ENCODE measurements at places on chromosomes 3 and 15.

DNA sequence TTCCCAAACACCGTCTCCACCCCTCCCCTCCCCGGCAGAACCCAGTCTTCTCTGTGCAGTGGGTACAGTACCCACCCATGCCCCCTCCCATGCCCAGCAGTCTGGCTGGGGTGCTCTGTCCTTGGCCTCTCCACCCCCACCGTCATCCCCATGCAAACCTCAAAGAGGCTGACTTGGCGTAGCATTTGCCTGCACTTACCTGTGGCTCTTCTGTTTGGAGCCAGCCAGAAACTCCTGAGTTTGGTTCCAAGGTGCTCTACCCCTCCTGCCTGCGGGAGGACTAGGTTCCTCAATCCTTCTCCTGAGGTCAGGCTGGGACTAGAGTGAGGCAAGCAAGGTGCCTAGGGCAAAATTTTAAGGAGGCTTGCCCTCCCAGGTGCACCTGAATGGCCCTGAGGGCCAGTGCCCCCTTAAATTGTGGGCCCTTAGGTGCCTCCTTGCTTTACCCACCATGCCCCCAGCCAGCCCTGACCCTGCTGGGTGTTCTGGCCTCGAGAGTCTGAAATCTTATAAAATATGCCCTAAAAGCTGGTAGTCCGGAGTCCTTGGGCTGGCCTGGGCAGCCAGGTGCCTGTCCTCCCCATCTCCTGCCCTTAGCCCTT is 47.1 kb upstream of the C15orf39 start:
- no peak for DNase-seq

GRCh38 chr15:39672184-39672583 is 91.3 kb downstream of the THBS1 start:
- no peak for DNase-seq

GRCh38 chr3:12388185-12388584 is 96.1 kb upstream of the TSEN2 start:
- DNase-seq = no peak

GRCh38 chr3:34396288-34396687 is 597.9 kb downstream of the PDCD6IP start:
- DNase-seq = no peak

GRCh38 chr3:139846729-139847128 is 88.3 kb upstream of the CLSTN2 start:
- DNase-seq = no peak

- no peak for DNase-seq
These were observed 301.9 kb downstream of the CACNA2D3 start for GRCh38 chr3:54424292-54424691.

DNA sequence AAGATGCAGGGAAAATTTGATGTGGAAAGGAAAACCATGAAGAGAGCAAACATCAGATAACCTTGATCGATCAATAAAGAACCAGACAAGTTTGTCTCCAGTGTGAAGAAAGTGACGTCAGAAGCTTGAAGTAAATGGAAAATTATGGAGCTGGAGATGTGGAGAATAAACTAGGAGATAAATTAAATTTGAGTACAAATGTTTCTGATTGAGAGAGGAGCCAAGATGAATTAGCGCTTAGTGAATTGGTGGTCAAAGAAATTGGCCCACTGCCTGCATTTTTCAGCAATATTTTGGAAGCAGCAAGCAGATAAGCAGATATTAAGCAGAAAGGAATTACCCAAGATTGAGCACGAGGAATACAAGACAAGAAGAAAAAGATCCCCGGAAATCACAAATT is 567.3 kb upstream of the ZNF385D start:
- DNase-seq = no peak

All from stimulated activated CD8-positive, alpha-beta memory T cell treated with anti-CD3 and anti-CD28 coated beads, Interleukin-7, amount 100 ng/mL, for 48 hours (primary cell).